GM18507 (cell line): ENCODE measurements at places on chromosomes 12 and 14.

- no peak for DNase-seq
These were observed 52.0 kb upstream of the RIMBP2 start for GRCh38 chr12:130768120-130768519.

- DNase-seq, result no peak
These were observed 3.3 kb downstream of the COL2A1 start for GRCh38 chr12:48000878-48001504.

GRCh38 chr14:31945701-31946100 lies 131.4 kb upstream of the ARHGAP5 start:
- DNase-seq, result no peak

DNA sequence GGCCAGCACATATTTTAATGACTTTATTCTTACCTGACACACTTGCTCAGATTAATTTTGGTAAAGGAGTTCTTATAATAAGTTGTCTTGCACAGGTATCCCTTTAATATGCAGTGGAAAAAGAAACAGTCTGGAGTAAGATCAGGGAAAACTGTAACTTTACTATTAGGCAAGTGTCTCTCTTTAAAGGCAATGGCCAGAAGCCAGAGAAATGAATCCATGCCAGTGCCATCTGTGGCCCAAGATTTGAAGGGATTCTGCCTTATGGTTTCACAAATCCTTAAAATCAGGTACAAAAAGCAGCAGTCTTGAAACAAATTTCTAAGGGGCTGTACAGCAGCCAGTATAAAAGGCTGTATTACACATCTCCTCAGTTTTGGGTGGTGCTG lies 22.4 kb downstream of the NFYB start:
- DNase-seq, result no peak

DNA sequence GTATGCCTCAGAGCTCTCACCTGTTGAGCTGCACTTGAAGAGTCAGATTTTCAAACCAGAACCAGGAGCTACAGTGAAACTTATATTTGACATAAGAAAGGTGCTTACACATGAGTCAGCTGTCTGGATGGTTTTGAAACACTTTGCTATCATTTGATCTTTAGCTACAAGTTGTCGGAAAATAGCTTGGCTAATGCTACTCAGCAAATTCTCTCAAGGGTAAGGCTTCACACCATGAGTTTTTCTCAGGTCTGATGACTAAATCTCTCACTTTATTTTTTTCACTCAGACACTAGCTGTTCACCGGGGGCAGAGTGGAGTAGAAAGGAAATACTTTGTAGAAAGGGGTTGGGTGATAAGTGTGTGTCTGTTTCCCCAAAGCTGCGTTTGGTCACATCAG lies 171.8 kb downstream of the FLRT2 start:
- DNase-seq, result no peak
